ENCODE measurements at places on chromosomes 3 and 15.

- no peak for DNase-seq
Measured at GRCh38 chr3:123406598-123406997, 42.3 kb downstream of the ADCY5 start.

DNA sequence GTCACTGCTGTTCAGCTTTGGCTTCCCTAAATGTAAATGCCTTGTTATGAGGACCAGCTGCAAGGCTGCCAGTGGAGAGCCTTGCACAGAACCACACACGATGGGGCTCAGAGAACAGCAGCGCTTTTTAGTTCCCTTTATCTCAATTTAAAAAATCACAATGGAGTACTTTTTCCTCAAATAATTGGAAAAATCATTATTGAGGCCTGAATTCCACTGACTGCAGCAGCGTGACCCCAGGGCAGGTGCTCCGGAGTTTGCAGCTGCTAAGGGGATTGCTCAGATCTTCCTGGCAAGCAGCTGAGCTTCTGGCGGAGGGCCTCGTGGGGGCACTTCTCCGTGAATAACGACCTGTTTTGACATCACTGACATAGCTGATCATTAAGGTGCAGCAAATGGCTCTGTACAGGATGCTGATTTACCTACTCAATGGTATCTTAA, 245.6 kb upstream of the TRIM42 start:
- no peak for DNase-seq

DNA sequence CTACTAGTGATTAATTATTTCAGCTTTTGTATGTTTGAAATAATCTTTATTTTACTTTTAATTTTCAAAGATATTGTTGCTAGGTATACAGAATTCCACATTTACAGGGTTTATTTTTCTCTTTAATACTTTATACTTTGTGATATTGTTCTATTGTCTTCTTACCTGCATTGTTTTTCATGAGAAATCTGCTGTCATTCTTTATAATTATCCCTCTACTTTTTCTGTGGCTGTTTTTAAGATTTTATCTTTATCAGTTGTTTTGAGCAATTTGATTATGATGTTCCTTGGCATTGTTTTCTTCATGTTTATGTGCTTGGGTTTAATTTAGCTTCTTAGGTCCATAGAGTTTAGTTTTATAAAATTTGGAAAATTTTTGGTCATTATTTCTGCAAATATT, 168.6 kb downstream of the DTWD1 start:
- DNase-seq: no peak

DNA sequence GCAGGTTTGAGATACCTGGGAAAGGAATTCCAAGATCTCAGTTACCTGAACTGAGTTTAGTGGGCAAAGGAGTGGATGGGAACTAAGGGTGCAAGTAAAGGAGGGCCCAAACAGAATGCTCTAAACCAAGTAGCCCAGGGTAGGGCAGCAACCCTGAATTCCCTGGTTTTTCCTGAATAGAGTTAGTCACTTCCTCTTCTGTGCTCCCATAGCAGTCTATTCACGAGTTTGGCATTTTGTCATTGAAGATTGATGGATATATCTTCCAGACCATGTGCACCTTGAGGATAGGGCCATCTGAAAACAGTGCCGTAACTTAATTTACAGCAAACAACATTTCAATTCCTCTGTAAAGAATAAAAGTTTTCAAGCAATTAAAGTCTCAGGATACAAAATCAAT, 18.5 kb upstream of the PTX3 start:
- DNase-seq: no peak

DNA sequence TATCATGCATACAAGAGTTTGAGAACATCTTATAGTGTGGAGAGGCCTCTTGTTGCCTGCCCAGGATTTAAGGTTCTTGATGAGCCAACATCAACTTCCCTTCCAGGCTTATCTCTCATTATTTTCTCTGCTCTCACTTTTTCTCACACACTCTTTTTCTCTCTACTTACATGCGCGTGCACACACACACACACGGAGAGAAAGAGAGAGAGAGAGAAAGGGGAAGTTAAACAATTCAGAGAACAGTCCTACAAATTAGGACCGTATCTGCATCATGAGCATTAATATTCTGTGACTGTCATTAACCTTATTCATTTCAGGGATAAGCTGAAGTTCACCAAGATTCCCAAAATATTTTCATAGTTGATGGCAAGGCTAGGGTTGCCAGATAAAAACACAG, 269.0 kb downstream of the ZNF621 start:
- no peak for DNase-seq

DNA sequence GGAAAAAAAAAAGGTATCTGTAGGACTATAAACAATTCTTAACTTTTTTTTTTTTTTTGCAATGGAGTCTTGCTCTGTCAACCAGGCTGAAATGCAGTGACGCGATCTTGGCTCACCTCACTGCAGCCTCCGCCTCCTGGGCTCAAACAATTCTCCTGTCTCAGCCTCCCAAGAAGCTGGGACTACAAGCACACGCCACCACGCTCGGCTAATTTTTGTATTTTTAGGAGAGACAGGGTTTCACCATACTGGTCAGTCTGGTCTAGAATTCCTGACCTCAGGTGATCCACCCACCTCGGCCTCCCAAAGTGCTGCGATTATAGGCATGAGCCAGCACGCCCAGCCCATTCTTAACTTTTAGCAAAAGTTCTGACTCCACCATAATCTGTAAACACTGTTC, 50.5 kb downstream of the TRPM7 start:
- no peak for DNase-seq

- DNase-seq: no peak
Measured at GRCh38 chr3:86792316-86792715, 198.6 kb downstream of the VGLL3 start.

GRCh38 chr3:58021072-58021959, 13.1 kb downstream of the FLNB start:
- no peak for DNase-seq

- DNase-seq: no peak
Measured at GRCh38 chr3:183134844-183135243, 27.7 kb downstream of the LAMP3 start.

GRCh38 chr3:104396974-104397669, 969.6 kb upstream of the ALCAM start:
- no peak for DNase-seq

GRCh38 chr3:21860082-21860475, 109.1 kb upstream of the ZNF385D start:
- no peak for DNase-seq

DNA sequence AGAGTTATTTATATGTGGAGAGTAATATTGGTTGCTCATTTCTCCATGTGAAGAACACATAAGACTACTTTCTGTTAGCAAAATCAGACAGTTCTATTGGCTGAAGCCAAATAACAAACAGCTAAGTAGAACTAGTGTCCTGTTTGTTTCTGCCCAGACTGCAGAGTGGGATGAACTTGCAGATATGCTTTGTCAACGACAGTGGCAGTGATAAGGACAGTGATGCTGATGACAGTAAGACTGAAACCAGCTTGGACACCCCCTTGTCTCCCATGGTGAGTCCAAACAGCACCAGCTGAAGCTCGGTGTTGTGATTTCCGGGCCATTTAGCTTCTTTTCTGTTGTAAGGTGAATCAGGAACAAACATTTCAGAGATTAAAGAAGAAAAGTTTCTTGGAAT, 102.6 kb upstream of the IL12A start:
- DNase-seq: no peak

- no peak for DNase-seq
Measured at GRCh38 chr15:31273258-31273941, 53.2 kb upstream of the KLF13 start.

GRCh38 chr3:184361532-184361931, at the start of the genes CLCN2 and POLR2H:
Gene CLCN2 (minus strand): TSS chr3:184361605. CDS start chr3:184361479, 126 bp downstream.
Gene POLR2H (plus strand): TSS chr3:184361710. CDS start chr3:184363493, 1,783 bp downstream.
- peak; percentile 4 for DNase-seq

DNA sequence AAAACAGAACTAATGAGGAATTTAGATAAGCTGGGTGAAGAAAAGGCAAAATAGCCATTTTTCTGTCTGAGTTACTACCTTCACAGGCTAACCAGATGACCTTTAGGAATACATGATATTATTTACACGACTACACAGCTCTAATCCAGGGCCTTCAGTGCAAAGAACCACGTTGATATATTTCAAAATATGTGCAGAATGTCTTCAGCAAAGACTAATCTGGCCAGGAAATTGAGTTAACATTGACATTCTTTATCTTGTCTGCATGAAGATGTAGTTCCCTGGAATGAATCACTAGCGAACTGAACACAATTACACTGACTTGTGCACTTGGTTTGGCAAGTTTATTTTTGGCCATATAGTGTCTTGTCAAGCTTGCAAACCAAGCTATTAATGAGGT, 41.5 kb downstream of the PDHB start:
- DNase-seq: no peak

- DNase-seq: no peak
Measured at GRCh38 chr3:178966299-178967176, 105.1 kb downstream of the ZMAT3 start.

All from stimulated activated CD8-positive, alpha-beta memory T cell treated with anti-CD3 and anti-CD28 coated beads, Interleukin-15, amount 100 ng/mL, for 4 hours (primary cell).